ENCODE measurements at places on chromosomes 5 and 9. TPM values are rescaled to one million over a fixed set of nuclear protein-coding genes. Genes with fewer than 3 reads are reported as not detected.

The AFAP1L1 gene
- 3.3 TPM for polyA plus RNA-seq

- DNase-seq = no peak
Measured at GRCh38 chr5:167280111-167280510, 1011.3 kb upstream of the WWC1 start.

DNA sequence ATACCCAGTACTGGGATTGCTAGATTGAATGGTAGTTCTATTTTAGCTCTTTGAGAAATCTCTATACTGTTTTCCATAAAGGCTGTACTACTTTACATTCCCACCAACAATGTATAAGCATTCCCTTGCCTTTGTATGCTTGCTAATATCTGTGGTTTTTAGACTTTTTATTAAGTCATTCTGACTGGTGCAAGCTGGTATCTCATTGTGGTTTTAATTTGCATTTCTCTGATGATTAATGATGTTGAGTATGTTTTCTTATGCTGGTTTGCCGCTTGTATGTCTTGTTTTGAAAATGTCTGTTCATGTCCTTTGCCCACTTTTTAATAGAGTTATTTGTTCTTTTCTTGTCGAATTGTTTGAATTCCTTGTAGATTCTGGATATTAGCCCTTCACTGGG lies 512.7 kb upstream of the PAPPA start:
- no peak for DNase-seq

DNA sequence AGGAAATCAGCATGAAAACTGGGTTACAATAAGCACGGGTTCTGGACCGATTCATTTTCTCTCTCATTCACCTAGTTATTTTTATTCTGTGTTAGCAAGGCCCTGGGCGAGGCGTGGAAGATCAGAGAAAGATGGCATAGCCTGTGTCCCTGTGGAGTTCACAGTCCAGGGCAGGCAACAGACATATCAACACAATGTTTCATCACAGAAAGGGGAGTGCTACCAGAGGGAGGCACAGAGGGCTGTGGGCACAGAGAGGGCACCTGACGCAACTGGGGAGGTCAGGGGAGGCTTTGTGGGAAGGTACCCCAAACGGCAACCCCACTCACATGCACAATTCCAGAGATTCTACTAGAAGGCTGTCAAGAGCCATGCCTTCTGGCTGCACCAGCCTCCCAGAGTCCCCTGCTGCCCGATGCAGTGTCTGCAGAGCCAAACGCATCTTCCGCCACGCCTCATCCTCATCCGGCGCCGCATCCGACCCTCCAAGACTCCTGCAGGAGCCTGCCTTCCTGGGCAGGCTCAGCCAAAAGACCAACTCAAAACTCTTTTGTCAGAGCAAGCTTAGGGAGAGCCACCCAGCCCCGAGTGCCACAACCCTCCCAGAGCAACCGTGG lies 1.4 kb downstream of the FAM193B start:
- no peak for DNase-seq

DNA sequence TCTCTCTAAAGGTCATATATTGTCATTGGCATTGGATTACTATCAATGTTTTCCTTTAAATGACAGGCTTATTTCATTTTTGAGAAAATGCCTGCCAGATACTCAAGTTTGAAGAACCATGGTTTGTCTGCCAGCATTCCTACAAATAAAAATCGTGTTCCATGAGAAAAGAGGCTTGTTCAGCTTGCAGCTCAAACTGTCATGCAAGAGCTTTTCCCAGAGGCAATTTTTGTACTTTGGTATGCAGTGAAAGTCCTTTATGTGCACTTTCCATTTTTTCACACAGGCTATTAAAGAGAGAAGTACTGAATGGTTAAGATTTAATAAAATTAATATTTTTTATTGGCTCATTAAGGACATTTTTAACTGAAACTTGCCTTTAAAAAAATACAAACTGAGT lies 110.4 kb downstream of the FBXO4 start:
- no peak for DNase-seq

GRCh38 chr9:81132318-81132717 lies 557.0 kb downstream of the TLE1 start:
- DNase-seq = no peak

DNA sequence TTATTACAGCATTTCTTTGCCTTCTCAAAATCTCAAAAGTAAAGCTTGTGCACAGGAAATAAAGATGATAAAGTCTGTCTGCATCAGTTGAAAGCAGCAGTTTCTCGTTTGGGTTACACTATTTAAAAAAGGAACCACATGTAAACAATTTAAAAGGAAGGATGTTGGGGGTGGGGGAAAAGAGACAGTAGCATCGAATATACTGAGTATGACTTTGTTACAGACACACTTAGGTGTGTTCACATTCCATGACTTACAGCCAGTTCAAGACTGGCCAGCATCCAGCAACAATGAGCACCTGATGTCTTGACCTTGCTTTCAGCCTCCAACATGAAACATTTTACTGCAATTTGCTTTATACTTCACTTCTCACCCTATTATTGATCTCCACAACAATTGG lies 8.7 kb downstream of the GAPT start:
- no peak for DNase-seq

The CARD9 gene
- 0.94 TPM for polyA plus RNA-seq

DNA sequence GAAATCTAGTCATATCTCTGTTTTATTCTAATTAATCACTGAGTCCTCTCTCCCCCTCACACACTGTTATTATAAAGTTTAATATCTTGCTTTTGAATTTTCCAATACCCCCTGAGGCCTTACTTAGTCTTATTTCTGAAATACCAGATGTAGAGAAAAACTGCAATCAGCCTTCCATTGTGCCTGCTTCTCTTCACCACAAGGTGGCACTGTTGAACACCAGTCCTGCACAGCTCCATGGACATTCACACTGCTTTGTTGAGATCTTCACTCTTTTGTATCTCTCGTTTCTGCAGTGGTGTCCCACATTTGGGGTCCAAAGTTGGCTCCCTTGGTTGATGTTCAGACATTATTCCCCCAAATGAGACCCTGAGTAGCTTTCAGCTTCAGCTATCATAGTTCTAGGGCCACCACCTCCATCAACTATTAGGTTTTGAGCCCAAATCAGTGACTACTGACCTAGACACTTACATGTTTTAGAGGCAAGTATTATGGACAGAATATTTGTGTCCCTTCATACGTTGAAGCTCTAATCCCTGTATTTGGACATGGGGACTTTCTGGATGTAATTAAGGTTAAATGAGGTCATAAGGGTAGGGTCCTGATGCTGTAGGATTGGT lies 24.3 kb downstream of the BOD1 start:
- DNase-seq = peak; percentile 65

The LIFR gene
- 3.8 TPM for polyA plus RNA-seq

The IL13 gene
- not detected for polyA plus RNA-seq

DNA sequence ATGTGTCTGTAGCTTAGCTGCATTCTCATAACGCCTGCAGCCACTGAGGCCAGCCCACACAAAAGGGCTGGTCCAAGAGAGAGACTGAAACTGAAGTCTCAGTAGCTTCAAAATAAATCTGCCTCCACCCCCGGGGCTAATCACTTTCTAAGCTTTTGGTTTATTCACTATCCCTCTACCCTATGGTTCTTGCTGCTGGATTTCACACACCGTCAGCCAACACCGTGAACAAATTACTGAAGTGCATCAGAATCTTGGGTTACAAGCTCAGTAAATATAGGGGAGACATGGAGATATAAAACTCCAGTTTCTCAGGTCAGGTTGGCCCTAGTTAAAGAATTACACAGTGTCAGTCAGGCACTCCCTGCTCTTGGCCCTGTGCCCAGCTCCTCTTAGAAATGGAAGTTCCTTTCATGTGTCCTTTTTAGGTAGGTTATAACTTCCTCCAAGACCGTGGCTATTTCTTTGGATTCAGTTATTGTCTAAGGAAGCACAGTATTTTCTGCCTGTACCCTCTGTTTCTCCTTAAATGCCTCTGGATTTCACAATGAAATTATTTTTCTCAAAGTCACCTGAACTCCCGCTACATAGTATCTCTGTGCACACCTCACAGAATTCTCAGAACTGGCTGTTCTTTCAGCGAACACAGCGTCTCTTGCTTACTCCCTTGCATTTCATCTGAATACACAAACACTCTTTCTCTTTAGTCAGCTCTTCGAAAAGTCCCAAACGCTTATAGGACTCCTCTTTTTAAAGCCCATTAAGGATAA lies 112.5 kb downstream of the FAM174A start:
- peak; percentile 24 for DNase-seq

DNA sequence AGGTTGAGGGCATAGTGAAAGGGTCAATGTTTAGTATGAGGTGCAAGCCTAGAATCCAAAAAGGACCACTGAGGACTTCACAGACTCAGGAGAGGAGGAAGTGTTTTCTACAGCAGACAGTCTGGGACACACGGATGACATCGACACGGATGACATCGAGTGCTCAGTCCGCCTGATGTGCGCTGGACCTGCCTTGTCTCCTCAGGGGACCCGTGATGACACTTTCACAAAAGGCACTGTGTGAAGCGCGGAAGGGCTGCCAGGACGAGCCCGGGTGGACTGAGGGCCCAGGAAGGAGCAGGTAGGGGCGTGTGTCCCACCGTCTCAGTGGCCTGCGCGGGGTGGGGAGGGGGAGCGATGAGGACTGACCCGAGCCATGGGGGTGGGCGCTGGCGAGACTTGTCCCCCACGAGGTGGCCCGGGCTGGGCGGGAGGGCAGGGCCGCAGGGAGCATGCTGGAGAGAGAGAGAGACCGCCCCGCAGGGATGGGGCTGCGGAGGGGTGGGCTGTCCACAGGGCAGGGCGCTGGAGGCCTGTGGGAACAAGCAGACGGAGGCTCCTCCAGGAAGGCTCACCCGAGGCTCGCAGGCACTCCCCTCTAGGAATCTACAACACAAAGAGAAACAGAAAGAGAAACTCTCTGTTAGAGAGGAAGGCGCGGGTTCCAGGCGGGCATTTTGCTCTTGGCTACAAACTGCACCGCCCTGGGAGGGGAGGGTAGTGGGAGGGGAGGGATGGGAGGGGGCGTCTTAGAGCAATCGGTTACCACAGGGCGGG lies 54.9 kb downstream of the USP20 start:
- no peak for DNase-seq

GRCh38 chr5:56388229-56388985 lies 155.3 kb upstream of the ANKRD55 start:
- no peak for DNase-seq

The BTNL8 gene
- not detected for polyA plus RNA-seq

DNA sequence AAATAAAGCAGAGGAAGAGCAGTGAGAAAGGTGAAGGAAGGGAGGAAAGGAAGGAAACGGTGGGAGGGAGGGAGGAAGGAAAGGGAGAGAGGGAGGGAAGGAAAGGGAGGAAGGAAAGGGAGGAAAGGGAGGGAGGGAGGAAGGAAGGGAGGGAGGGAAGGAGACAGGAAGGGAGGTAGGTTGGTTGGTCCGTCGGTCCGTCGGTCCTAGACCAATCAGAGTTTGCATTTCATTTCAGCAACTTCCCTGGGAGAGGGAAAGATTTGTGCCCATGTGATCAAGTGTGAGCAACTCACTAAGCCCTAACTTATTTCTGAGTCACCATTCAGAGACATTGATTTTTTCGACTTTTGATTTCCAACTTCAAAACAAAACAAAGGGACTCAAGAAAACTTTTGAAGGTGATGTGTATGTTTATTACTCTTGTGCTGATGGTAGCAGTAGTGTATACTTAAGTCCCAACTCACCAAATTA lies 18.8 kb downstream of the NANS start:
- no peak for DNase-seq

GRCh38 chr9:136532799-136533774 lies 12.8 kb downstream of the NOTCH1 start:
- no peak for DNase-seq

The NREP gene
- 6.3 TPM for polyA plus RNA-seq

The PTPA gene
- 161 TPM for polyA plus RNA-seq

DNA sequence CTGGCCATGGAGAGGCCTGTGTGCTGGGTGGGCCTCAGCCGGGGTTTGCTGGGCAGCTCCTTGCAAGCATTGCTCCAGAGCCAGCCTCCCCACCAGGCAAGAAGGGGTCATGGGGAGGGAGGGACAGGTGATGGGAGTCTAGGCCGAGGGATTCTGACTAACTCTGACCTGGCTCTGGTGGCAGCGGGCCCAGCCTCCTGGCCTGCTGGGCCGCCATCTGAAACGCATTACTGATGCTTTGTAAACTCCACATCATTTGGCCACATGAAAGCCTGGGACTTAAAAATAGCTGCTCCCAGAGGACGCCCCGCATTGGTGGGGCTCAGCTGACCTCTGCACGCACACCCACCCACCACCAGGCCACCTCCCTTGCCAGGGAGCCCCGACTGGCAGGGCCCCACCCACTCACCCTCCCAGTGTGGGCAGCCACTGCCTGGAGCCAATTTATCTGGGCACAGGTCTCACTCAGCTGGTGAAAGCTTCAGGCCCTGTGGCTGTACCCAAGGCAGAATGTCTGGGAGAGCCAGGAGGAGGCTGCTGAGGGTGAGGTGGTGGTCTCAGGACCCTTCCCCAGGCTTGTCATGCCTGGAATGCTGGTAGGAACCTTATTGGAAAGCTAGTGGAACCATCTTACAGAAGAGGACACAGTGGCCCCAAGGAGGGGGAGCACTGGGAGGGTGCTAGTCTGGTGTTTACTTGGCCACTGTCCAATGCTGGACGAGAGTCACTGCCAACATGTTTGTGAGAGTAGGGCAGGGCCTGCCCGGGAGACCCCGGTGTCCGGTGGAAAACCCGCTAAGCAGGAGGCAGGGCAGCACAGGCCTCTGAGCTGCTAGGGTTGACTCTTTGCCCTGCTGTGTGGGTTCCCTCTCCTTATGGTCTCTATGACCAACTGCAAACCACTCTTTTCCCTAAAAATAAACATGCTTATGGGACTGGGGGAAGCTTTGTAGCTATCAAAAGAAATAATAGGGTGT lies 10.8 kb downstream of the TCF7 start:
- DNase-seq = no peak

The SLC6A18 gene
- not detected for polyA plus RNA-seq

The ELAVL2 gene
- polyA plus RNA-seq = 0.03 TPM

The PCDHB11 gene
- polyA plus RNA-seq = 0.07 TPM

The NR2F1-AS1 gene
- polyA plus RNA-seq = 5.5 TPM

The TLR4 gene
- 0.08 TPM for polyA plus RNA-seq

GRCh38 chr9:136774416-136775045 lies 10.2 kb upstream of the LCN15 start:
- no peak for DNase-seq

- no peak for DNase-seq
Measured at GRCh38 chr9:126233913-126234525, 92.6 kb upstream of the MVB12B start.

GRCh38 chr9:129570450-129571297 lies 50.2 kb downstream of the C9orf50 start:
- peak; percentile 72 for DNase-seq

The STC2 gene
- 52.3 TPM for polyA plus RNA-seq

GRCh38 chr5:166045961-166046360 lies 2245.5 kb upstream of the WWC1 start:
- no peak for DNase-seq

The TMEM174 gene
- not detected for polyA plus RNA-seq

The PCDHGA6 gene
- polyA plus RNA-seq = 0.22 TPM

GRCh38 chr5:10579536-10580521 lies 16.0 kb downstream of the ANKRD33B start:
- no peak for DNase-seq

DNA sequence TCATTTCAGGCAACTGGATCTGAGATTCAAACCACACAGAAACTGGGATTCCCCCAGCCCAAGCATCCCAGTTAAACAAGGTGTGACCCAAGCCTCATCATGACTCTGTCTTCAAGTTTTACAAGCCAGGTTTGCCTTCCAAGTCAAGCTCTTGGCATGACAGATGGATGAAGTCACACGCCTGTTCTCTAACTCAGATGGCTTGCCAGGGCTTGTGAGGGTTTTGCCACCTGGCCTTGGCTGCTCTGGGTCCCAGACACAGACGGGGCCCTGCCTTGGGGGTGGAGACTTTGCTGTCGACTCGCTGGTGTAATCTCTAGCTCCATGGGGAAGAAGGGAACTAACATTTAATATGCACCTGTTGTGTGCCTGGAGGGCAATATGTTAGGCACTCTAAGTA lies 95.8 kb upstream of the RARS1 start:
- DNase-seq = no peak
